ENCODE measurements at places on chromosomes 12 and 14.

- DNase-seq: no peak
Measured at GRCh38 chr14:43043850-43044249, 1437.2 kb downstream of the LRFN5 start.

GRCh38 chr12:34388636-34389377, 366.5 kb downstream of the ALG10 start:
- no peak for DNase-seq

DNA sequence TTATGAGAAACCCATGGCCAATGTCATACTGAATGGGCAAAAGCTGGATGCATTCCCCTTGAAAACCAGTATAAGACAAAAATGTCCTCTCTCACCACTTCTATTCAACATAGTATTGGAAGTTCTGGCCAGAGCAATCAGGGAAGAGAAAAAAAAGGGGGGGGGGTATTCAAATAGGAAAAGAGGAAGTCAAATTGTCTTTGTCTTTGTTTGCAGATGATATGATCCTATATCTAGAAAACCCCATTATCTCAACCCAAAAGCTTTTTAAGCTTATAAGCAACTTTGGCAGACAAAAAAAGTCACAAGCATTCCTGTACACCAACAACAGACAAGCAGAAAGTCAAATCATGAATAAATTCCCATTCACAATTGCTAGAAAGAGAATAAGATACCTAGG, 19.5 kb downstream of the GLIPR1L1 start:
- DNase-seq: no peak

DNA sequence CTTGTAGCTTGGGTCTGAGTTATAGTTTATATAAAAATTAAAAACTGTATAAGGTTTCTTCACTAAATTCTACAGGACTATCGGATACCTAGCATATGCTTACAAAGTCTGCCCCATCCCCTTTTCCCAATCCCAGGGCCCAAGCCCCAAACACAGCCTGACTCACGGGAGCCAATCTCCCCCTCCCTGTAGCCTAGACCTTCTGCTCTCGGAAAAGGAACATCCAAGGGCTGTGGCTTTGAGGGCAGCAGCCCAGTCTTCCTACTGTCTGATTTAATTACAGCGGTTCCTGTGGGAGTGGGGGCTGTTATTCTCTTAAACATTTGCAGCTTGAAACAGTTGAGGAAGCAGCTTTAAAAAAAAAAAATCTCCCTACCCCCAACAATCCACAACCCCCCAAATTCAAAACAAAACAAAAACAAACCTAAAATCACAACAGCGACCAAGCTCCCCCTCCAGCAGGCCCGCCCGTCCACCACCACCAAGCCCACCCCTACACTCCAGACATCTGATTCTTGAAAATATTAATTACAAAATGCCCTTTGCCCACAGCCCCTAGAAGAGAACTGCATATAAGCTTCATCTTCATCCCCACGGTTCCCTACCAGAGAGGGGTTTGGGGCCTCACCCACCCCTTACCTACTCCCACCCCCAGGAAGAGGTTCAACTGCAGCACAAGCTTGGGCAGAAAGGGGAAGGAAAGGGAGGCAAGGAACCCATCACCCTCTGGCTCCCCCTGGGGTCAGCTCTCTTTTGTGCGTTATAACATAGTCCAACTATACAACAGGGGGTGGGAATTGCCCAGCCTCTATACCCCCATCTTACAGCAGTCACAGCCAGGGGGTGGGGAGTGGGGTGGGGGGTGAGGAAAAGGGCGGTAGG, 1.1 kb upstream of the PRKAG1 start:
- DNase-seq: peak; percentile 48

GRCh38 chr12:118098911-118099671, 4.7 kb downstream of the VSIG10 start:
- DNase-seq: no peak

GRCh38 chr12:4271717-4272423, 1.7 kb upstream of the CCND2 start:
- peak; percentile 81 for DNase-seq

DNA sequence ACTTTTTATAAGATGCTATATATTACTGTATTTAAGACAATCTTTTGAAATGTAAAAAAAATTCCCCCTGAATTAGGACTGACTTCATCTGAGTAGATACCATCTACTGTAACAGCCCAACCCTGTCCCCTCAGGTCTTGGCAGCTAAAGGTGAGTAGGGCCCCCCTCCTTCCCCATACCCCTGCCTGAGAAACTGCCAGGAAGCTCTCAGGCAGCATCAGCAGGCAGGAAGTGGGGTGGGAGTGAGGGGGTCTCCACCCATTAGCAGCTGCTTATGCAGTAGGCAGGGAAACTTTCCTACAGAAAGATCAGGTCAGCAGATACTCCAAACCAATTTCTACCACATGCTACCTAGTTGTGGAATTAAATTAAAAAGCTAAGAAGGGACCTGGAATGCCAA, 62.5 kb downstream of the PAX9 start:
- DNase-seq: no peak

GRCh38 chr12:13293096-13293495, 96.6 kb downstream of the EMP1 start:
- no peak for DNase-seq

DNA sequence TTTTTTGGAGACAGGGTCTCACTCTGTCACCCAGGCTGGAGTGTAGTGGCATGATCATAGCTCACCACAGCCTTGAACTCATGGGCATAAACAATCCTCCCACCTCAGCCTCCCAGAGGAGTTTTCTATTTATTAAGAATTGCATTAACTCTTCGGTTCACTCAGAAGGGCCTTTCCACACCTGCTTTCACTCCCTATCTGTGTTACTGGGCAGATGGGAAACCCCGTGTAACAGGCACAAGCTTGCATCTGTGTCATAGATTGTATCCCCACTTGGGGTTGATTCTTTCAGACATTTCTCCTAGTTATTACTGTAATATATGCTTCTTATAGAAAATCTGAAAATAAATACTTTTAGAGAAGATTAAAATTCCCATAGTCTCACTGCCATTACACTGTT, 38.7 kb downstream of the STX2 start:
- no peak for DNase-seq

DNA sequence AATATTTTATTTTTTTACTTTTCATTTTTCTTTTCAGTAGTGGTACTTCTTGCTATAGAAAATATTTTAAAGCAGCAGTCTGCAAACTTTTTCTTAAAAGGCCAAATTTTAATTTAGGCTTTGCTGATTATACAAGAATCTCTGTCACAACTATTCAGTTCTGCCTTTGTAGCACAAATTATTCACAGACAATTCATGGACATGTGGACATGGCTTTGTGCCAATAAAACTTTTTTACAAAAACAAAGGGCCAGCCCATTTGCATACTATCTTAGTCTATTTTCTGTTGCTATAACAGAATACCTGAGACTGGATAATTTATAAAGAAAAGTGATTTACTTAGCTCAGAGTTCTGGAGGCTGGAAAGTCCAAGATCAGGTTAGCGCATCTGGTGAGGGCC, 17.1 kb downstream of the LLPH start:
- DNase-seq: no peak

DNA sequence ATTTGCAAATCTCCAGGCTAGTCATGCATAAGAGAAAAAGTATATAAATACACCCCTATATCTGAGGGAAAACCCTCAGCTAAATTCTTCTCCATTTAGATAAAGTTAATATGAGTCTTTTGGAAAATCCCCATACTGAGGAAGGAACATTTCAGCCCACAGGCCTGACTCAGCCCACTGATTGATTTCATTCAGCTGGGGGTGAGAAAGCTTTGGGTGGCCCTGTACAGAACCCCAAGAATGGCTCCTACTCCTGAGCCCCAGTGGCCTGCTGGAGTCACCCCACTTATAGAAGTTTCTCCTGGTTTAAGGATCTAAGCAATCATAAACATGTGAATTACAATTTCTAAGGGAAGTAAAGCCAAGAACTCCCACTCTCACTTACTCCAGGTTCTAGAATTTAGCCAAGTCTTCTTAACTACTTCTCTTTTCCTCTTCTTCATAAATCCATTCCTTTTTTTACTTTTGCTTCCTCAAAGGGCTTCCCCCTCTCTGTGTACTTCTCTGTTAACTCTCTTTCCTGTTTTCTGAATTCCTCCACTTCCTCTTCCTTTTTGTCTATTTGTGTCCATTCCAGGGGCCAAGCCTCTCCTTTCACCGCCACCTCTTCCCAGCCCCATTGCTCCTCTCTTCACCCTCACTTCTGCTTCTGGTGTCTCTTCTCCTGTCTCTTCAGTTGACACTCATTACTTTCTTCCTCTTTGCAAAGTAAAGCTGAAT, 21.0 kb downstream of the RTN1 start:
- no peak for DNase-seq

- no peak for DNase-seq
Measured at GRCh38 chr14:64640839-64641238, 63.4 kb upstream of the PLEKHG3 start.

DNA sequence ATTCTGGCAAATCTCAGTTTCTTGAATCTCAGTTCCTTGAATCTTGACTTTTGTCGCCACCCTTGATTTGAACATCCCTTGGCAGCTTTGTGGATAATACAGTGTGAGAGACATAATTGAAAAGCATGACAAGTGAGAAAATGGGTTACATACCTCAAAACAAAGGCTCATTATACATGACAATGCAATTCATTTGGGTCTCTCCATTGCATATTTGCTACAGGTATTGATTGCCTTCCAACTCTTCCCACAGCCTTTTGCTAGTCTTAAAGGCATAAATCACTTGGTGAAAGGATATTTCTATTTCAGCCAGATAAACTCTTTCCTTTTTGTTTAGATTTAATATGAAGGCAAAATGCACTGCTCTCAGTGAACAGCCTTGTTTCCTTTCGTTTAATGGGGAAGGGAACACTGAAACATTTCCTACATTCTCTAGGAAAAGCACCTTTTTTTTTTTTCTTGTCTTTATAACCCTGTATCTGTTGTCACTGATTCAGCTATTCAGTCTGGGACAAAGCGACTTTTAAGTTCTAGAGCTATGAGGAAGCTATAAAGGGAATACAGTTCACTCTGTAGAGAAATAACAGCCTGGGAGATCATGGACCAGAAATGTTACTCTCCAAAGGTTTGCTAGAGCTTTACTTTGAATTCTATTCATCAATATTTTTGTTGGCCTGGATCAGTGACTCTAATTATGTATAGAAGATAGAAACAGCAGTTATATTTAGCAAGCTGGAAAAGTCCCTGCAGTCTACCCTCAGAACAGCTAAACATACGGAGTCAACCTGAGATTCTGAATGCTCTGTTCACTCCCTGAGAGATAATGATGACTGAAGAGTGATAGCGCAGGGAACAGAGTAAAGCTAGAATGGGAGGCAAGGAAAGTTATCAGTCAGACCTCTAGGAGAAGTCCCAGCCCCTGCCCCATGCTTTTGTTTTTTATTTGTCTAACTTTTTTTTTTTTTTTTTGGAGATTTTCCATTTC, 311.4 kb downstream of the RGS6 start:
- no peak for DNase-seq

GRCh38 chr12:42017051-42017450, 127.6 kb downstream of the GXYLT1 start:
- DNase-seq: no peak

DNA sequence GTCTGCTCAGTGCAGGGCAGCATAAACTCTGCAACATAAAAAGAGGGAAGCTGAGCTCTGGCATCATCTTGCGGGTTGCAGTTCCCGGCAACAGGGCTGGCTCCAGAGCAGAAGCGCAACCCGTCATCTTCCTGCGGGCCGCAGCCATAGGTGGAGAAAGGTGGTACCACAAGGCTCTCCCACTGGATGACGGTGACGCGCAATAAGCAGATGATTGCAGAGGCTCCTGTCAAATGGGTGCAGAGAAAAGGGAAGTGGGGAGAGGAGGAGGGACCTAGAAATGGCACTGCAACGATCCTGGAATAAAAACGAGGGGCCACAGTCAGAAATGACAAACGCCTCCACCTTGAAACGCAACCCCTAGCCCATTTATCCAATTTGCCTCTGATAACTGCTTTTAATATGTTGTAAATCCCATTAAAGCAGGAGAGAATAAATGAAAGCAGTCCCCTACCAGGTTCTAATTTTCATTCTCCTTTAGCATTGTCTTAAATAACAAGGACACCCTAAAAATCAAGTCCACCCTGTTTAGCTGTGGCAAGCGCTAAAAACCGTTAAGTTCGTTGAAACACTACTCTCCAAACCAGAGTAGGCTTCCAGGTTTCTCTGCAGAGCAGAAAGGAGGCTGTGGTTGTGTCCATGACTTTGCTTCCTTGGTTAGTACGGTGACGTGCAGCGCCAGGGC, 30.9 kb upstream of the TUBA1C start:
- no peak for DNase-seq

DNA sequence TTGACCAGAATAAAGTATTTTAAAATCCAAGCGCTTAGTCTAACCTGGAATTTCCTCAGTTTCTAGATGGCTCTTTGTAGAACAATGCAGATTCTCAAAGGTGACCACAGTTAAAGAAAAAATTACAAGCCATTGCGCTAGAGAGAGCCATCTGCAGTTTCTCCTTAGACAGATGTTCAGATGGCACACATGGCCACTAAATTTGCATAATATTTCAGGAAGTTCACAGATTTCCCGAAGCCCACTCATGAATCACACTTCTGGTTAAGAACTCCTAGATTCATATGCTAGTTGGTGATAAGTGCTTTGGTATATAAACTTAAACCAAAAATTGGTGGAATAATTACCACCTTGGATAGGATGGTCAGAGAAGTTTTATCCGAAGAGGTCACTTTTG, 749 bp downstream of the AKAP3 start:
- DNase-seq: no peak

DNA sequence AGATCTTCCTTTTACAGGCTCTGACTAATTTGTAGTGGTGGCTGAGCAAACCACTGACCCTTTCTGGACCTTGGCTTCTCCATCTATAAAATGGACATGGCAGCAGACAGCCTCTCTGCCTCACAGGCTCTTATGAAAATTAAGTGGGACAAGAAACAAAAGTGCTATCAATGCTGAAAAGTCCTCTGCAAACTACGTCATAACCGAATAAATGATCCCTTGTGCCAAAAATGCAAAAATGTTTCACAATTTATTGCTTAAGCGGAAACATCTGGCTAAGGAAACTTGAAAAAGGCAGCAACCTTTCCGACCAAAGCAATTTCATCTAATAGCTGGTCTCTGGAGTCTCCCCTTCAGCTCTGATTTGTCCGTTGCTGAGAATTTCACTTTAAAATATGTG, 108.5 kb upstream of the PLXNC1 start:
- no peak for DNase-seq

- peak; percentile 79 for DNase-seq
Measured at GRCh38 chr12:119153477-119154434, 25.0 kb upstream of the HSPB8 start.

- DNase-seq: no peak
Measured at GRCh38 chr14:23398348-23398747, 9.7 kb downstream of the MYH6 start.

- peak; percentile 99 for DNase-seq
Measured at GRCh38 chr12:5088586-5089264, 45.0 kb downstream of the KCNA5 start.

DNA sequence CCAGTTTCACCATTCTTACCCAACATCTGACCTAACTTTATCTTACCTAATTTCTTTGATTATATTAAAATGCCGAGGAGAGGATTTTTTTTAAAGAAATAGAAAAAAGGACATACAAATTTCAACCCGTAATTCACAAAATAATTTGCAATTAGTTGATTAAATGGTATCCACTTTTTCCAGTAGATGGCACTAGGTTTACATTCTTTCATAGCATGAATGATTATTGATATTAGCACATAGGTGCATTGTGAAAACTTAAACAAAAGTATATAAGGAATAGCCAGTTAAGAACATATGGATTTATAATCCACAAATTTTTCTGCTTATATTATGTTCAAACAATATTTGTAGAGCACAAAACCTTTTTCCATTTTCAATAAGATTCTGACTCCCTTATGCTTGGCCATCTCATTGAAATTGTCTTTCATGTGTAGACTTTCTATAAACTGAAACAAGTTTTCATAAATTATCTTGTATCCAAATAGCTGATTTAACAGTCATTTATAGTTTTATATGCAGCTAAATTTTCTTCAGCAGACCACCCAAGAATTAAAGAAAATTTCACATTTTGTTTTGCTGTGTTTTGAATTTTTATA, 35.3 kb downstream of the MSRB3 start:
- no peak for DNase-seq

All from Daoy (cell line).